ENCODE measurements at places on chromosomes 6 and 20.

- H3K4me3 ChIP-seq, result peak overlapping the region; percentile 74
- peaks cover 26% of the 10 kb centered on the region for H3K4me1 ChIP-seq
- peak overlapping the region; percentile 93 for H3K27ac ChIP-seq
- no peaks in the 10 kb centered on the region for H3K27me3 ChIP-seq
These were observed 511 bp upstream of the SLC35B2 start for GRCh38 chr6:44257753-44258324.

DNA sequence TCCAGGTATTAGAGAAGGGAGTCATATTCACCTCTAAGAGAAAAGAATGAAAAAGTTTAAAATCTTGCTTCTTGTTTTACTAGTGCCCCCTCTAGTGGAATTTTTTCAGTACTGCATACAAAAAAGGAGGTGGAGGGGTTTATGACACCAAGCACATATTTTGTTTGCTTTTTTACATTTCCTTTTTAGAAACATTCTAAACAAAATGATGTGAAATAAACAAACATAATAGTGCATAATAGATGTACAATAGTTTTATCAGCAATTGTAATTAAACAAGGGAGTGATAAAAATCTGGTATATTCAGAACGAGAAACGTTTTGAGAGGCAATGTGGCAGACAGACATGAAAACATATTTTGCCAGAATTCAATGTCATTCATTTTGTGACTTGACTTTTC is 111.0 kb upstream of the TFAP2D start:
- H3K4me3 ChIP-seq, result no peak overlapping the region
- no peaks in the 10 kb centered on the region for H3K36me3 ChIP-seq
- H3K27me3 ChIP-seq, result peaks cover 31% of the 10 kb centered on the region

- no peak for DNase-seq
- H3K4me1 ChIP-seq, result peaks cover 17% of the 10 kb centered on the region
- H3K4me3 ChIP-seq, result no peak overlapping the region
- no peaks in the 10 kb centered on the region for H3K36me3 ChIP-seq
- H3K27ac ChIP-seq, result no peak overlapping the region
These were observed 82.3 kb upstream of the CLDN20 start for GRCh38 chr6:155181498-155181897.

- peaks cover 12% of the 10 kb centered on the region for H3K4me1 ChIP-seq
- no peak overlapping the region for H3K27ac ChIP-seq
- H3K36me3 ChIP-seq, result no peaks in the 10 kb centered on the region
- H3K27me3 ChIP-seq, result no peaks in the 10 kb centered on the region
These were observed 20.6 kb upstream of the FABP7 start for GRCh38 chr6:122758927-122759334.

- no peaks in the 10 kb centered on the region for H3K27me3 ChIP-seq
- no peak overlapping the region for H3K27ac ChIP-seq
- DNase-seq, result no peak
- no peak overlapping the region for H3K4me3 ChIP-seq
- peaks cover 15% of the 10 kb centered on the region for H3K4me1 ChIP-seq
- peaks cover 27% of the 10 kb centered on the region for H3K36me3 ChIP-seq
These were observed 8.5 kb downstream of the PLAGL2 start for GRCh38 chr20:32199006-32199405.

- H3K27me3 ChIP-seq, result peaks cover 2% of the 10 kb centered on the region
- H3K4me3 ChIP-seq, result no peak overlapping the region
- no peaks in the 10 kb centered on the region for H3K36me3 ChIP-seq
- H3K27ac ChIP-seq, result no peak overlapping the region
These were observed 363.8 kb downstream of the RNGTT start for GRCh38 chr6:88599571-88599970.

GRCh38 chr6:158170656-158171081 is 2.5 kb downstream of the GTF2H5 start:
- peaks cover 14% of the 10 kb centered on the region for H3K4me1 ChIP-seq
- no peak for DNase-seq
- peaks cover 13% of the 10 kb centered on the region for H3K36me3 ChIP-seq
- peak overlapping the region; percentile 21 for H3K27ac ChIP-seq
- H3K27me3 ChIP-seq, result no peaks in the 10 kb centered on the region

- no peaks in the 10 kb centered on the region for H3K36me3 ChIP-seq
- no peak overlapping the region for H3K4me3 ChIP-seq
- H3K27ac ChIP-seq, result peak overlapping the region; percentile 41
- no peak for DNase-seq
- peaks cover 11% of the 10 kb centered on the region for H3K4me1 ChIP-seq
- no peaks in the 10 kb centered on the region for H3K27me3 ChIP-seq
These were observed 130.8 kb downstream of the TPBG start for GRCh38 chr6:82494367-82494766.

- H3K4me3 ChIP-seq, result no peak overlapping the region
- peaks cover 4% of the 10 kb centered on the region for H3K4me1 ChIP-seq
- H3K27me3 ChIP-seq, result peaks cover 9% of the 10 kb centered on the region
- no peaks in the 10 kb centered on the region for H3K36me3 ChIP-seq
- H3K27ac ChIP-seq, result no peak overlapping the region
These were observed 14.5 kb upstream of the PI16 start for GRCh38 chr6:36940027-36940426.

DNA sequence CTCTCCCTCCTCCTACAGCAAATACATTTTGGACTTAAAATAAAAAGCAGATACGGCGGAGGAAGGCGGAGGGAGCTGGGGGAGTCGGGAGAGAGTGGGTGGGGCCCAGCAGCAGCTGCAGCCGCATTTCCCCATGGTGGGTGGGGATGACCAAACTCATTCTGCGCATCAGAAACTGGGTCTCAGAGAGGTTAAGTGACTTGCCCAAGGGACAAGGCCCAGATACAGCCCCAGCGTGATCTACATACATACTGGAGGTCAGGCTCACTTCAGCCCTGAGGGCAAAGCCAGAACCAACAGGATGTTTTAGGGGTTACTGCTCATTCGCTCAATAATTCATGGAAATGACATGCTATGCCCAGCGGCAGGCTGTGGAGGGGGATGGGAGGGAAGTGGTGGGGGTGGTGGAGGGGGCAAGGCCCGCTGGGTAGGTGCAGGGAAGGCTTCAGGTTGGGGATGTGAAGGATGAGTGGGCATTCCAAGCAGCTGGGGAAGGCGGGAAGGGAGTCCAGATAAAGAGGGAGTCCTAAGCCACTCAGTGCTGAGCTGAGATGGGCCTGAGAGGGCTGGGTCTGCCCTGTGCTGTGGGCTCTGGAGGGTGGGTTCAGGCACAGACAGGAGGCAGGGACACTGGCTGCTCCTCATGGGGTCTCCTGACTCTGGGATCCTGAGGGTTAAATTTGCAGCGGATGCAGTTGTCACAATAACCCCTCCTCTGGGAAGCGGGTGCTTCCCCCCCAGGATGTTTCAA is 31.0 kb downstream of the DLGAP4 start:
- no peak for DNase-seq
- peaks cover 47% of the 10 kb centered on the region for H3K27me3 ChIP-seq
- H3K36me3 ChIP-seq, result no peaks in the 10 kb centered on the region
- no peak overlapping the region for H3K4me3 ChIP-seq
